ENCODE measurements at places on chromosomes 3 and 15.

- DNase-seq: no peak
Observed at GRCh38 chr15:44883199-44883877, 73.1 kb upstream of the TERB2 start.

DNA sequence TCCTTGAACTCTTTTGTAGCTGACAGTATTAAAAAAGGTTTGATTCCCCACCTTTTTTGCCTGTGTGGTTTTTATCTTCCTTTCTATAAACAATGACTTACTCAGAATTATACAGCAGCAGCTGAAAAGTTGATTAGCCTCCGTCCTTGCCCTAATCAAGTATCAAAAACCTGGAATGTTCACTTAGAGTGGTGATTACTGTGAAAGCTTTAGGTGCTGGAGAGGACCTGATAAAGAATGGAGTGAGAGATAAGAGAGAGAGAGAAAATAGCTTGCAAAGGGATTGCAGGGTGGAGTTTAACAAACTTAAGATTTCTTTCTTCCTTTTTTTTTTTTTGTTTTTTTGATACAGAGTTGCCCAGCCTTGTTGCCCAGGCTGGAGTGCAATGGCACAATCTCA lies 6.7 kb downstream of the CGNL1 start:
- no peak for DNase-seq

GRCh38 chr3:55631766-55632331 lies 144.7 kb upstream of the WNT5A start:
- no peak for DNase-seq

DNA sequence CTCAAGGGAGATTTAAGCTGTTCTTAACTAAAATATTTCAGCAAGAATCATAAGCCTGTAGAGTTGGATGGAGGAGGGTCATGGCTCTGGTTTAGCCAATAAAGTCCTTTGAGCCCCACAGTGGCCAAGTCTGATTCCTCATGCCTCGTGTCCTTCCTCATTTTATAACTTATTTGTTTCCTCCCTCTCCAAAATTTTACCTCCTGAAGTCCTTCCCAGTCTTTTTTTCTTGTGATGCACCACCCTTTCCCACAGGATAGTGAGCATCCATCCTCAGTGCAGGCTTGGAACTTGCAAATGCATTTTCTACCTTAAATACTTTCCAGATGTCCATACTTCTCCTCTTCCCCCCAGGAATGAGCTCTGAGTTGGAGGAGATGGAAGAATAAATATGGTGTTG lies 162.7 kb upstream of the AGTR1 start:
- DNase-seq: no peak

- no peak for DNase-seq
Observed at GRCh38 chr3:119228373-119229145, 12.1 kb downstream of the B4GALT4 start.

DNA sequence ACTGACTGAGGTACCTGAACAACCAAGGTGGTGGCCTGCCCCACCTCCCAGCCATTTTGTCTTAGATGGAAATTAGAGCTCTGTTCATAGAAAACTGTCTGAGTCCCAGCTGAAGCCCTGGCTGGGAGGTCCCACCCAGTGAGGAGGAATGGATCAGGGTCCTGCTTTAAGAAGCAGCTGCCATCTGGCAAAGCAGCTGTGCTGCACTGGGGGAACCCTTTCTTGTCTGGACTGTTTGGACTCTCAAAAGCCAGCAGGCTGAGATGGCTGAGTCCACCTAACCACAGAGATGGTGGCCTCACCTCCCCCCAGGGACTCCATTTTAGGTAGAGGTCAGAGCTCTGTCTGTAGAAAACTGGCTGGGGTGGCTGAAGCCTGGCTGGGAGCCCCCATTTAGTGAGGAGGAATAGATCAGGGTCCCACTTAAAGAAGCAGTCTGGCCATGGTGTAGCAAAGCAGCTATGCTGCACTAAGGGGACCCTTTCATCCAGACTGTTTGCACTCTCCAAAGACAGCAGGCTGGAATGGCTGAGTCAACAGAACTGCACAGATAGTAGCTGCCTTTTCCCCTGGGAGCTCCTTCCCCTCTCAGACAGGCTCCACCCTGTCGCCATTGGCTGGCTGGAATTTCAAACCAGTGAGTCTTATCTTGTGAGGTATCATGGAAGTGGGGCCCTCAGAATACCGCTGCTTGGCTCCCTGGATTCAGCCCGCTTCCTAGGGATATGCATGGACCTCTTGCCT lies 116.9 kb downstream of the EPHA6 start:
- no peak for DNase-seq

DNA sequence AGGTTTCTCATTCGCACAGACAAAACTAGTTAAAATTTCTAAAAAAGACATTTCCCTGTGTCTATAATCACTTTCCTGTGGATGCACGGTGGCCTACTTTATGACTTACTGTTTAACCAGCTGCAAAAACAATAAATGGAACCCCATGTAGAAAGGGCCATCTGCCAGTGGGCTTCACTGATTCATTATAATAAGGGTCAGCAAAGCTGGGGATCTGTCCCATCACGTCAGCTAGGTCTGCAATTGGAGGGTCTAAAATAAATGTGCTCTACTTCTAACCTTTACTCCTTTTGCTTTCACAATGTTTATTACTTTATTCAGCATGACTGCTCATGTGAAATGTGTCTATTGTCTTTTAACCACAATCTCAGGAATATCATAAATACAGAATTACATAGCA lies 43.1 kb upstream of the NMD3 start:
- no peak for DNase-seq

DNA sequence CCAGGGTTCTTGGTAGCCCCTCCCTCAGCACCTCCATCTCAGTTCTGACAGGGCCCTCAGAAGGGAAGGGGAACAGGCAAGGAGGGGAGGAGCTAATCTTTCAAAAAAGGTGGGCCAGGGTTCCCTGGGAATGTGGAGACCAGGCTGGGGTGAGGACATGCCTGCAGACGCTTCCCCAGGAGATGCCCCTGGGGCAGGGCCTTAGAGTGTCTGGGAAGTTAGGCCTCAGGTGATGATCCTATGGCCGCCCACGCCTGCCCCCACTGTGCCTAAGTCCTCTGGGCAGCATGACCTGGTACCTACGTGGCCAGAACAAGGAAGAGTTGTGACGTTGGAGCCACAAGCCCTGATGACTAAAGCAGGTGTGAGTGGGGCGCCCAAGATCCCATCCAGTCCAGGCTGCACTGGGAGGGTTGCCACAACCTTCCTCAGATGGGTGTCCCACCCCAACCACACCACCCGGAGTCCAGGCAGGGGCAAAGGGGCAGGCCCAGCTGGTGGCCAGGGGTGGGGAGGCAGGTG lies 3.9 kb upstream of the SEMA3B start:
- no peak for DNase-seq

DNA sequence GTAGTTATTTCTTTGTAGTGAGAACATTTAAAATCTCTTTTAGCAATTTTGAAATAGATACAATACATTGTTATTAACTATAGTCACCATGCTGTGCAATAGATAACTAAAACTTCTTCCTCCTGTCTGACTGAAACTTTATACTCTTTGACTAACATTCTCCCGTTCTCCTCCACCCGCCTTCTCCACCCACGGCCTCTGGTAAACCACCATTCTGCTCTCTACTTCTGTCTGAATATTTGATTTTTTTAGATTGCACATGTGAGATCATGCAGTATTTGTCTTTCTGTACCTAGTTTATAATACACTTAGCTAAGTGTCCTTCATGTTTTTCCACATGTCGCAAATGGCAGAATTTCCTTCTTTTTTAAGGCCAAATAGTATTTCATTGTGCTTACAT lies 72.8 kb upstream of the RBM5 start:
- no peak for DNase-seq

- no peak for DNase-seq
Observed at GRCh38 chr3:144039661-144040060, 68.0 kb downstream of the DIPK2A start.

- DNase-seq: no peak
Observed at GRCh38 chr3:172305552-172305951, 142.7 kb downstream of the GHSR start.

GRCh38 chr3:72721683-72722381 lies 126.4 kb downstream of the SHQ1 start:
- no peak for DNase-seq

DNA sequence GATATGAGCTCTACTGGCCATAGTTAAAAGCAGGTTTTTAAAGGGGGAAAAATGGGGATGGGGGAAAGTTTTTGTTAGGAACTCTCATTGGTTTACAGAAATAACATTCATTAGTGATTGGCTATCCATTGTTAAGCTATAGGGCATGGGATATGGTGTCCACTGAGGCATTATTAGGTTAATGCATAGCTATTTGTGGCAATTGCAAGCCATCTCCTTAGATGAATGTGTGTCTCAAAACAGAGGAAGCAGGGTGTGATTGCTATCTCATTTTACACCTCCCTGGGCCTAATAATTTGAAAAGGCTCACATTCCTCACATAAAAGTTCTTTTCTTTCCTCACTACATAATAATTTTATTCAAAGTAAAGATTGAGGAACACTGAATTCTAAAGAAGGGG lies 396.6 kb downstream of the TAFA4 start:
- DNase-seq: no peak

GRCh38 chr3:87796137-87796842 lies 262.5 kb downstream of the CGGBP1 start:
- DNase-seq: no peak

DNA sequence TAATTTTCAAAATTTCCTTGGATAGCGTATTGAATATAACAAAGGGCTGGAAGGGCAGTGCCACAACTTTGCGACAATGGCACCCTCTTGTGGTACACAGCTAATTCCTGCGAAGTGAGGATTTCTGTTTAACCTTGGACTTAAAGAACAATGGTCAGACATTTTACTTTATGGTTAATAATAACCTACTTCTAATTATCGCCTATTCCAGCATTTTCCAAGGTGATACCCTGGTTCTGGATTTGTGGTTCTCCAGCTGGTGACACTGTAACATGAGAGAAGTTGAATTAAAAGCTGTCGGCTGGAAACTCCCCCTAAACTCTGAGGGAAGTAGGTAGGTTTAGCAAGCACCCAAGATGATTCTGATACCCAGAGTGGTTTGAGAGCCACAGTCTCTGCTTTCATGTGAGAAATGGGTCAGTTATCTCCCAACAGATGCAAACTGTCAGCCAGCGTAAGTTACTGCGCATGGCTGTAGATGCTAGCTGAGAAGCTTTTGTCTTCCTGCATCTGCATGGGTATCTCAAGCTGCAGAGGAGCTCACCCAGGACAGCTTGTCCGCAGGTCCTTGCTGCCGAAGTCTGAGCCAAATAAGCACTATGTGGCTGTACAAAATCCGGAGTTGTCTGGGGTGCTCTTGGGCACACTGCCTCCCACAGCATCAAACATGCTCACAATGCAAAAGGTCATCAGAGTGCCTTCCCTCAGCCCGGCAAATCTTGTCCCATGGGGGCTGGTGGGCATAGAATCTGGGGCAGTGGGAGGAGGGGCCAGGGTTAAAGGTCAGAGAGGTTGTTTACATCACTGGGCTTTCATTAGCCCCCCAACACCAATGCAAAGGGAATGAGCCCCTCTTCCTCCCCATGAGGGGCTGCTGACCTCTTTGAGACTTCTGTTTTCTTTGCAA lies 6.6 kb upstream of the CHSY1 start:
- no peak for DNase-seq

GRCh38 chr3:105458518-105459215 lies 92.0 kb downstream of the ALCAM start:
- no peak for DNase-seq

- no peak for DNase-seq
Observed at GRCh38 chr3:18030371-18030870, 288.0 kb upstream of the TBC1D5 start.

GRCh38 chr3:194250098-194251002 lies 100.8 kb downstream of the CPN2 start:
- no peak for DNase-seq

GRCh38 chr3:44659015-44659414 lies 10.5 kb downstream of the ZNF35 start:
- no peak for DNase-seq

DNA sequence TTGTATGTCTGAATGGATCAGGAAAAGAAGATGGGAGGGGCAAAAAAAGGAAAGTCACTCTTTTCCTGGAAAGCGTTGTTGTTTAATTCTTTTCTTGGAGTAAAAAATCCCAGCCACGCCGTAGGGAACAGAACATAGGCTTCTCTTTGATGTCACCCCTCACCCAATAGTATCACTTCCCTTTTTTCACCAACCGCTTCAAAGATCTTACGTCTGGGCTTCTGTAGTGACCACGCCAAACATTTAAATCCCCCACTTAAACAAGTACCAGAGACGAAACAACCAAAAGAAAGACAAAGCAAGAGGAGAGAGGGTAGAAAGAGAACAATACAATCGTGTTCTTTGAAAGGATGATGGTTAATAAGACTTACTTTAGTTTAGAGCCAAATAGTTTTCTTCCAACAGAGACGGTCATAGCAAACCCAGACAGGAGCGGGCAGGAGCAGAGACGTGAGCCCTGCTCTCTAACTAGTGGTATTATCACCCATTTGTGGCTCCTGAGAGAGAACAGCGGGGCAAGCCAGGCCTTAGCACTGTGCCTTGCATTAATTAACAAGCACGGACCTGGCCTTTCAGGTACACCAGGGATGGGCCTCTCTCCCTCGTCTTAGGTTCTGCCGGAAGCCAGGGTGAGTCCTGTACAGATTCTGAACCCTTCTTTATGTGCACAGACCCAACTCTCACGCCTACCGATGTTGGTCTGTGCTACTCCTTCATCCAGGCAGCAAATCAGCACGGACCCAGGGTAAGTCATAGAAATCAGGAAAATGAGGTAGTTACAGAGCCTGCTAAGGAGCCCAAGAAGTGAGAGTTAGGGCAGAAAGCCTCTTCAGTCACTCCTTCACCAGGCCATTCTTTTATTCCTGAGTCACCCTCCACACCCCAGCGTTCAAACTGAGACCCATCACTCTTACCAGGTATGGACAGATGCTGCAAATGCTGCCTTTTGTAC lies 28.2 kb upstream of the BCL6 start:
- no peak for DNase-seq

GRCh38 chr3:101529816-101530685 lies 17.0 kb upstream of the SENP7 start:
- DNase-seq: no peak

GRCh38 chr15:83203543-83203942 lies 4.1 kb downstream of the HDGFL3 start:
- DNase-seq: no peak

DNA sequence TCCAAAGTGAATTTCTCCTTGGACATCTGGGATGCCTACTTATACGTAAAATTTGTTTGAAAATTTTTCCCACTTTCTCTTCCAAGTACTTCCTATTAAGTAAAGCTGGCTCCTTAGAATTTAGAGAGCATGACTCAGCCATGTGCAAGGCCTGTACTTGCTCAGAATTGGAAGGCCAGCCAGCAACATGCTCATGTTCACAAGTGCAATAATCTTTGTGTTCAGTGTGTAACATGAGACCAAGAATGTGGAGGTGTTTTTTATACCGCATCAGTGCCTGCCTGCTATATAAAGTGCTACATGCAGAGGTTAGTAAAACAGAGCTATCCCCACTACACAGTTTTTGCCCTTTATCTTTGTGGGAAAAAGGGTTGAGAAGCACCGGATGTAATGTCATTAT lies 151.9 kb upstream of the FEZF2 start:
- DNase-seq: no peak

DNA sequence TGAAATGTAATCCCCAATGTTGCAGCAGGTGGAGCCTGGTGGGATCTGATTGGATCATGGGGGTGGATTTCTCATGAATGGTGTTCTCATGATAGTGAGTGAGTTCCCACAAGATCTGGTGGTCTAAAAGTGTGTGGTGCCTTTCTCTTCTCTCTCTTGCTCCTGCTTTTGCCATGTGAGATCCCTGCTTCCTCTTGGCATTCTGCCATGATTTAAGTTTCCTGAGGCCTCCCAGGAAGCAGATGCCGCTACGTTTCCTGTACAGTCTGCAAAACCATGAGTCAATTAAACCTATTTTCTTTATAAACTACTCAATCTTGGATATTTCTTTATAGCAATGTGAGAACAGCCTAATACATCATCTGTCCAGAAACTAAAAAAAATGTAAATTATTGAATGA lies 298.3 kb downstream of the MEX3B start:
- DNase-seq: no peak

Measured in T-helper 22 cell (primary cell).